Right renal cortex interstitium (tissue), 3 donors: ENCODE measurements at places on chromosomes 16 and 17. TPM values are rescaled to one million over a fixed set of nuclear protein-coding genes. Genes with fewer than 3 reads are reported as not detected.

The SSTR5 gene
- 0.21 TPM for polyA plus RNA-seq

The SBK1 gene
- 14.1 TPM for polyA plus RNA-seq

The CACNG5 gene
- 2.1 TPM for polyA plus RNA-seq

The SPNS2 gene
- polyA plus RNA-seq, result 41.5 TPM

The CRHR1 gene
- polyA plus RNA-seq, result 0.98 TPM

The NDUFB10 gene
- 129 TPM for polyA plus RNA-seq

The MPP2 gene
- polyA plus RNA-seq, result 5.8 TPM

The FAHD1 gene
- 36.6 TPM for polyA plus RNA-seq

The SLC16A11 gene
- 0.34 TPM for polyA plus RNA-seq

The MT1X gene
- polyA plus RNA-seq, result 34.0 TPM

The KCNH4 gene
- polyA plus RNA-seq, result not detected

The EFCAB5 gene
- polyA plus RNA-seq, result 2.4 TPM

The SPN gene
- polyA plus RNA-seq, result 2.2 TPM

The FAM20A gene
- 12.3 TPM for polyA plus RNA-seq

The CPNE7 gene
- 3.4 TPM for polyA plus RNA-seq

The TERB1 gene
- polyA plus RNA-seq, result 0.16 TPM

The MFAP4 gene
- 245 TPM for polyA plus RNA-seq

The RAB11FIP4 gene
- polyA plus RNA-seq, result 15.8 TPM

The ITGAL gene
- 2.0 TPM for polyA plus RNA-seq

- DNase-seq, result no peak
These were observed 42.0 kb downstream of the MEOX1 start for GRCh38 chr17:43619705-43620104.

DNA sequence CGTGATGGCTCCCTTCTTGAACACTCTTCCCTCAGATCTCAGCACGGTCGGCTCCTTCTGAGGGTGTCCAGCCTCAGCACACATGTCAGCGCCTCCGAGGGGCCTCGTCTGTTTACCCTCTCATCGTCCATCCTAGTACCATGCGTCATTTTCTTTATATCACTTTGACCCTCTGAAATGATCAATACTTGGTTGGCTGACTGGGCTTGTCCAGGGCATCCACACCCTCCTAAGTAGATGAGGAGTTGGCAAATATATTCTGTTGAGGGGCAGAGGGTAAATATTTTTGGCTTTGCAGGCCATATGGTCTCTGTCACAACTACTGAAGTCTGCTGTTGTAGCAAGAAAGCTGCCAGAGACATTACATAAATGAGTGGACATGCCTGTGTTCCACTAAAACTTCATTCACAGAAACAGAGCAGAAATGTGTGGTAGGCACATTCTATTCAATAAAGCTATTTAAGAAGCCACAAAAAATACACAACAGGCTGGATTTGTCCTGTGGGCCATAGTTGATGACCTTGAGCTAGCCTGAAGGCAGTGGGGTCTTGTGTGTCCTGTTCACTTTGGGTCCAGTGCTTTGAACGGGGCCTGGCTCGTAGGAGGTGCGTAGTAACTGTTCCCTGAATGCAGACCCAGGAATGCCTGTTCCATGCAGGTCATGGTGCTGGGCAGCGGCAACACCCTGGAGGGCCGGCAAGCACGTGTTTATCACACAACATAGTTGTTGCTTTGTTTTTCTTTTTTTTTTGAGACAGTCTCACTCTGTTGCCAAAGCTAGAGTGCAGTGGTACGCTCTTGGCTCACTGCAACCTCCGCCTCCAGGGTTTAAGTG is 185.8 kb downstream of the SNX29 start:
- DNase-seq, result no peak

GRCh38 chr16:57749856-57750452 is 14.4 kb downstream of the KATNB1 start:
- no peak for DNase-seq

DNA sequence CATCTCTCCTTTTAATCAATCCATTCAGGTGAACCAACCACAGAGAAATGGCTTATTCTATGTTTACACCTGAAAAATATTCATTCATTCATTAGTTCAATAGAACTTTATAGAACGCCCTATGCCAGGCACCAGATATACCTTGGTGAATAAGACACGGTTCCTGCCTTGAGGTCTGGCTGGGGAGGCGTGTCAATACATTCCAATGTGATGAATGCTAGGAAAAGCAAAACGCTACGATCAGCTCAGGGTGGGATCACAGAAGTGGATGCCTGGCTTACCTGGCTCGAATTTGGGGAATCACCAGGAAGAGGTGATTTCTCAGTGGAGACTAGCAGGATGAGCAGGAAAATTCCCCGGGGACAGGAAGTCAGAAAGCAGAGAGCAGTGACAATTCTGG is 17.5 kb upstream of the WFIKKN2 start:
- DNase-seq, result no peak

GRCh38 chr17:20122254-20122879 is 113.2 kb downstream of the SPECC1 start:
- no peak for DNase-seq

- DNase-seq, result no peak
These were observed 30.1 kb downstream of the HIC1 start for GRCh38 chr17:2084766-2085647.

GRCh38 chr16:73365016-73365551 is 317.2 kb upstream of the ZFHX3 start:
- DNase-seq, result no peak

DNA sequence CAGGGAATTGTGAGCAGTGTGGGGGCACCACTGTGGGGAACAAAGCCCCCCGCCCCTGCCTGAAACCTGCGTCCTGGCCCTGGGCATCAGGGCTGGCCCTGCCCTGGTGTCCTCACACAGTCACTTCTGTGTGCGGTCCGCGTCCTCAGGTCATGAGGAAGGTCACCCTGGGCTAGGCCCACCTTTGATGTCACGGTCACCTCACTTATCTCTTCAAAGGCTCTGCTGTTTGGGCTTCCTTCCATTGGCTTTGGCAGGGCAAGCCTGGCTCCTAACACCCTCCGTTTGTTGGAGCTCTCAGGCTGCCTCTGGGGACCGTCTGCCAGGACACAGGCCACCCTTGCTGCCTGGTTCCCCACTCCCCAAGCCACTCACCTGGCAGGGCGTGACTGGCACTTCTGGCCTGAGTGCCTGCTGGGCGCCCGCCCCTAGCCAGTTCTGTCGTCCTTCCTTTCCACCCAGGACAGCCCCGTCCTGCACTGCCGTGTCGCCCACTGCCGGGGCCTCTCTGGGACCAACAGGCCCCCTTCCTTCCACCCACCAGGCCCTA is 8.8 kb downstream of the CENPX start:
- DNase-seq, result no peak

GRCh38 chr17:33044771-33045170 is 53.1 kb downstream of the SPACA3 start:
- DNase-seq, result no peak

- no peak for DNase-seq
These were observed 16.7 kb downstream of the RHOT1 start for GRCh38 chr17:32158870-32159585.

DNA sequence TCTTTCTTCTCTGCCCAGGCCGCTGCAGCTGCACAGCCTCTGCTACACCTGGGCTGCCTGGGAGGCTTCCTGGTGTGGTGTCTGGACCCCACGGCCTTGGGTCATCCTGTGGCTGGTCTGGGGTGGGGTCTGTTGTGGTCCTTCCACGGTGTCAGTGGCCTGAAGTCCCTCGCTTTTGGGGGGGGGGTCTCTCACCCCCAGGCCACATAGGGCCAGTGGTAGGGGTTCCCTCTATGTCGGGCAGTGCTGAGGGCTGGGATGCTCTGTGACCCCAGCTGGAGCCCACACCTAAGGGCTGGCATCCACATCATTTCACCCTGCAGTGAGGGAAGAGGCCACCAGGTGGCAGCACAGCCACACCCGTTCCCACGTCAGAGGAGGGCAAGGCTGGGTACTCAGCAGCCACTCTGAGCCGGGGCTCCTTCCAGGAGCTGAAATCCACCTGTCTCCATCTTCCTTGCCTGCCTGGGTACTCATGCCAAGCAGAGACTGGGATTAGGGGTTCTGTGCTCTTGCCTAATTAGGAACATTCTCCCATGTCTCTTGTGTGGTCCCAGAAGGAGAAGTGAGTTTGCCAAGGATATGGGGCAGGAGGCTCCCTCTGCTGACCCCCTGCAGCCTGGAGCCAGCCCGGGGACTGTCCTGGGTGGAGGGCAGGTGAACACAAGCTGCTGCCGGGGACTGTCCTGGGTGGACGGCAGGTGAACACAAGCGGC is 13.0 kb downstream of the ENGASE start:
- DNase-seq, result no peak

DNA sequence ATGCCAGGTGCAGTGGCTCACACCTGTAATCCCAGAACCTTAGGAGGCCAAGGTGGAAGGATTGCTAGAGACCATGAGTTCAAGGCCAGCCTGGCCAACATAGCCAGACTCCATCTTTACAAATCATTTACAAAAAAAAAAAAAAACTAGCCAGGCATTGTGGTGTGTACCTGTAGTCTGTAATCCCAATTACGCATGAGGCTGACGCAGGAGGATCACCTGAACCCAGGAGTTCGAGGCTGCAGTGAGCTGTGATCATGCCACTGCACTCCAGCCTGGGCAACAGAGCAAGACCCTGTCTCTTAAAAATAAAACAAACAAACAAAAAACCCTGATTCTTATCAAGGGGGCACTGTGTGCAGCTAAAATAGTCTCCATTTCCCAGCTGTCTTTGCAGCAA is 16.8 kb upstream of the HAP1 start:
- DNase-seq, result no peak

- DNase-seq, result no peak
These were observed 374.4 kb downstream of the SNX29 start for GRCh38 chr16:12350945-12351344.

- DNase-seq, result no peak
These were observed 11.6 kb downstream of the MYO19 start for GRCh38 chr17:36523113-36523512.

DNA sequence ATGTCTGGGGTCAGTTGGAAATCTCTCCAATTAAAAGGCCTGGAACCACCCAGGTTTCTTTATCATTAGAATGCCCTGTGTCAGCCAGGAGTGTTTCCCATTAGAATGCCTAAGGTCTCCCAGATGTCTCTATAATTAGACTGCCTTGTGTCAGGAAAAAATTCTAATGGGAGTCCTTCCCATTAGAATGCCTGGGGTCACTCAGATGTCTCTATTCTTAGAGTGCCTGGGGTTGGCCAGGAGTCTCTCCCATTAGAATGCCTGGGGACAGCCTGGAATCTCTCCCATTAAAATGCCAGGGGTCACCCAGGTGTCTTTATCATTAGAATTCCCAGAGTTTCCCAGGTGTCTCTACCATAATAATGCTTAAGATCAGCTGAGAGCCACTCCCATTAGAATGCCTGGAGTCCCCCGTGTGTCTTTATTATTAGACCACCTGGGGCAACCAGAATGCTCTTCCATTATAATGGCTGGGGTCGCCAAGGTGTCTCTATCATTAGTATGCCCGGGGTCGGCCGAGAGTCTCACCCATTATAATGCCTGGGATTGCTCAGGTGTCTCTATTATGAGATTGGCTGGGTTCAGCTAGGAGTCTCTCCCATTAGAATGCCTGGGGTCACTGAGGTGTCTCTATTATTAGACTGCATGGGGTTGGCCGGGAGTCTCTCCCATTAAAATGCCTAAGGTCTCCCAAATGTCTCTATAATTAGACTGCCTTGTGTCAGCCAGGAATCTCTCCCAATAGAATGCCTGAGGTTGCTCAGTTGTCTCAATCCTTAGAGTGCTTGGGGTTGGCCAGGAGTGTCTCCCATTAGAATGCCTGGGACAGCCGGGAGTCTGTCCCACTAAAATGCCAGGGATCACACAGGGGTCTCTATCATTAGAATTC is 2254.6 kb downstream of the TP53TG3F start:
- DNase-seq, result no peak

- DNase-seq, result no peak
These were observed 23.0 kb downstream of the NSMCE1 start for GRCh38 chr16:27245276-27246172.

DNA sequence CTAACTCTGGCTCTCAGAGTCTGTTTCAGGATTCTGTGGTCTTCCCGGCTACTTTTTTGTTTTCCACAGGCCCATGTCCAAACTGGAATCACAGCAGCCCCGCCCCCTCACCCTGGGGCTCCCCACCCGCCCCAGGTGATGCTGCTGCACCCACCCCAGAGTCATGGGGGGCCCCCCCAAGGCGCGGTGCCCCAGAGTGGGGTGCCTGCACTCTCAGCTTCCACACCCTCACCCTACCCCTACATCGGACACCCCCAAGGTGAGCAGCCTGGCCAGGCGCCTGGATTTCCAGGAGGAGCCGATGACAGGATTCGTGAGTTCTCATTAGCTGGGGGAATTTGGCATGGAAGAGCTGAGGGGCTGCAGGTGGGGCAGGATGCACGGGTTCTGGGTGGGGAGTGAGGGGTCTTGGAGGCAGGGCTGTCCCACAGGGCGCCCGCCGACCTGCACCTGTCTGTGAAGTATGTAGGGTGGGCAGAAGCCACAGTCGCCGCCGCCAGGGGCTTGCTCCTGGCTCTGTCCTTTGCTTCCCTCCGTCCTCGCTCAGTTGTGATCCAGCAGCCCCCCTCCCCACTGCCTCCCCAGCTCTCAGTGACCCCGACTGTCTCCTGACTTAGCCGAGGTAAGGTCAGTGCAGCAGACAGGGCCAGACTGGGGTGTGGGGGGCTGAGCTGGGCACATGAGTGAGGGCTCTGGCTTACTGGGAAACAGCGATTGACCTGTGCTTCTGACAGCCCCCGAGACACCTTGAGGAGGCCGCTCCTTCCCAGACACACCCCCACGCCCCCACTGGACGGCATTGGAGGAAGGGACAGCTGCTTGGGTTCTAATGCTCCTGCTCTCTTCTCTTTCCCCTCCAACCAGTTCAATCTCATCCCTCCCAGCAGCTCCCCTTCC is 10.0 kb downstream of the TUFM start:
- DNase-seq, result no peak

DNA sequence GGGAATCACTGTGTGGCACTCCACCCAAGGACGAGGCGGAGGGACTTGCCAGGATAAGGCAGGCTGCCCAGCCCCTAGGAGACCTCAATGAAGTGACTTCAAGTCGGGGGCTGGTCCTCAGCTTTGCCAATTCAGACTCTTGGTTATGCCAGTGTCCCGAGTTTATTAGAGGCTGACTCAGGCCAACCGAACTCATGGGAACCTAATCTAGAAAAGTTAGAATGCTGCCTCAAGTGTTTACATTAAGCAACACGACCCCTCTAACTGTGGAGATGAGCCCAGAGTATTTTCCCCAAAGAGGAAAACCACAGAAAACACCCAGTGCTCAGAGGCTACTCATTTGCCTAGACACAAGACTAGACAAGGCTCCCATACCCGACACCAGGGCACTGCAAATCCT is 1.1 kb upstream of the TEKT3 start:
- no peak for DNase-seq

- DNase-seq, result no peak
These were observed 49.7 kb downstream of the ARHGAP44 start for GRCh38 chr17:12839042-12839441.

GRCh38 chr17:6948562-6948961 is 47.3 kb upstream of the ALOX12 start:
- DNase-seq, result no peak

DNA sequence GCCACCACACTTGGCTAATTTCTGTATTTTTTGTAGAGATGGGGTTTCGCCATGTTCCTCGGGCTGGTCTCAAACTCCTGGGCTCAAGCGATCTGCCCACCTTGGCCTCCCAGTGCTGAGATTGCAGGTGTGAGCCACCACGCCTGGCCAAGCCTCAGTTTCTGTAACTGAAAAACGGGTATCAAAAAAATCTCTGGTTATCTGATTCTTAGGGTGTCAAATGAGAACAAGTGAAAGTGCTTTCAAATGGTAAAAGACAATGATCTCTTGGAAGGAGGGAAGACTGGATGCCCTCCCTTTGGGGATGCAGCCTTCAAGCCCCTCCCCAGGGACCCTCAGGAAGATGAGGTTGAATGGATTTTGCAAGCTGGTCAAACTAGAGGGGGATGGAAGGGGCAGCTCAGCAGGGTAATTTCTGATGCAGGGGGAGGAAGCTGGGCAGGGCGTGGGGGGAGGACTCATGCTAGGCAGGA is 22.3 kb downstream of the ARHGAP23 start:
- no peak for DNase-seq
